8988T (cell line): ENCODE measurements at places on chromosomes 4 and X.

DNA sequence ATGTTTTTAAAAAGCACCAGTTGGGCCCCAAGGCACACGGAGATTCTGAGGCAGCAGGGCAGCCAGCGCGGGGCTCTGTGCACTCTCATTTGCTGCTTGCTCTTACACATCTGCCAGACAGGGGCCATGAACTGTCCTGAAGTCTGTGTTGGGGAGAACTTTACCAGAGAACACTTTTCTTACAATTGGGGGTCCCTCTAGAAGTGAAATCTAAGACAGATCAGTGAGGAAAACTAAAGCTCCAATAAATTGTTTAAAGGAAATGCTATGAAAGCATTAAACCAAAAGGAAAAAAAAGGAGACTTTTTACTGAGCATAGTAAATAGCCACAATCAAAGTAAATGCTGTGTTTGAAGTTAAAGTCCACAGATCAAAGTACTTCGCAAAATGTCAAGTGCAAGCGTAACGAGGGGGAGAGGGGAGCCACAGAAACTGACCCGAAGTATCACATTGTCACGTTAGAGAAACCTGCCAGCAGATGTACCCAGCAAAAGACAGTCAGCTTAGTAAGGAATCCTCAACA is 37.8 kb downstream of the SORBS2 start:
- no peak for DNase-seq

GRCh38 chr4:74097116-74097515 is 1.9 kb downstream of the CXCL2 start:
- no peak for DNase-seq

- DNase-seq: no peak
These were observed 2.1 kb upstream of the PCDH7 start for GRCh38 chr4:30718021-30718542.

DNA sequence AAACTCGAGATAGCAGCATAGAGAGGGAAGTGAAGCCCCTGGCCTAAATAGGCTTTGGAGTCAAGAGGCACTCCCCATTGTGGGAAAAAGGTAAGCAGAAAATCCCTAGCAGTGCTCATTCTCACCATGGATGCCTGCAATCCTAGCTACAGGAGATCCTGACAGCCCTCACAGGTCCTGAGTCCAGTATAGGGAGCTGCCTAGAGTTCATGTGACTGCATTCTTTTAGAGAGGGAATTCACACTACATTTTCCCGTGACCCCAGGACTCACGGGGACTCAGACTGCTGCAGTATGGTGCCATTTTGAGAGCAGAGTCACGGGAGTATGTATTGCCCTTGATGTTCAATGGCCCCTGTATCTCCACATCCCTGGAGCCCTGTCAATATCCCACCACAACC is 82.4 kb downstream of the MAGED1 start:
- DNase-seq: no peak

- no peak for DNase-seq
These were observed 15.1 kb downstream of the SLC2A9 start for GRCh38 chr4:10006231-10006600.

- DNase-seq: peak; percentile 98
These were observed at the start of gene FGFR3 for GRCh38 chr4:1792832-1793495. TSS of gene FGFR3 (plus strand) at chr4:1793293. CDS start at chr4:1793935, 642 bp downstream.

- DNase-seq: no peak
These were observed 52.1 kb upstream of the MSANTD1 start for GRCh38 chr4:3196670-3197359.

DNA sequence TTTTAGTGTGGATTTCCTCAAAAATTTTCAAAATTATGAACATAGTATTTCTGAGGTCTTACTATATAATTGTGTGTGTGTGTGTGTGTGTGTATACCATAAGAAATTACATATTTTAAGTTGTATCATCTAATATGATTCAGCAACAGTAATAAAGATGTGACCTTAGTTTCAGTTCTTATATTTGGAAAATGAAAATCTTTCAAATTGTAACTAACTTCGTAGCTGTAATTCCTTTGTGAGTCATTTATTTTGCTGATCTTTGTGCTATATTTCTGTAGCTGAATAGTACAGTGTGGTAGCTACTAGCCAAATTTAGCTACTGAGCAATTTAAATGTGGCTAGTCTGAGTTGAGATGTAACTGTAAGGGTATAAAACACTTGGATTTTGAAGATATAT is 116.4 kb downstream of the RAP1GDS1 start:
- DNase-seq: no peak

DNA sequence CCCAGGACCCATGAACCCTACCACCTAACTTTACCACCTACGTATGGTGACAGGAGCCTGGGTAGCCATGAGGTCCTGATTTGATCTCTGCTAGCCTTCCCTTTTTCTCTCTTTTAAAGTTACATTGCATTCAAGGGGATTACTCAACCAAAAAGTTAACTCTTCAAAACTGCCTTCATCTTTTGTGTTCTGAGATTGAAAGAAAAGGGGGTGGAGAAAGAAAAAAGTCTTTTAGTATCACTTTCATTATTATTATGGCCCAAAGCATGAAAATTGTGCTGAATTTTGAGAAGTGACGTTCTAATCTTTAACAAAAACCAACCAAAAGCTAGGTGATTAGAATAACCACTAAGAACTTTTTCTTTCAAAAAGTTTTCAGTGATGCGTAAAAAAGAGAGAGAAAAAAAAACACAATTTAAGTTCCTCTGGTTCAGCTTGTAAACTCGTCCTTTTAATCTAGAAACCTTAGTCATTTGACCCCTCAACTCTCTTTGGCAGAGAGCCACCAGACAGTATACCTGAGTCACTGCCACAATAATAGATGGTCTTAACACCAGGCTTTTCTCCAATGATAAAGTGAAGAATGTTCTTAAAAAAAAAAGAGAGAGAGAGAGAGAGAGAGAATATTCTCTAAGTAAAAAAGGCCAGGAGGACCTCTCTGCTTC is 347.4 kb upstream of the FGF13 start:
- no peak for DNase-seq

DNA sequence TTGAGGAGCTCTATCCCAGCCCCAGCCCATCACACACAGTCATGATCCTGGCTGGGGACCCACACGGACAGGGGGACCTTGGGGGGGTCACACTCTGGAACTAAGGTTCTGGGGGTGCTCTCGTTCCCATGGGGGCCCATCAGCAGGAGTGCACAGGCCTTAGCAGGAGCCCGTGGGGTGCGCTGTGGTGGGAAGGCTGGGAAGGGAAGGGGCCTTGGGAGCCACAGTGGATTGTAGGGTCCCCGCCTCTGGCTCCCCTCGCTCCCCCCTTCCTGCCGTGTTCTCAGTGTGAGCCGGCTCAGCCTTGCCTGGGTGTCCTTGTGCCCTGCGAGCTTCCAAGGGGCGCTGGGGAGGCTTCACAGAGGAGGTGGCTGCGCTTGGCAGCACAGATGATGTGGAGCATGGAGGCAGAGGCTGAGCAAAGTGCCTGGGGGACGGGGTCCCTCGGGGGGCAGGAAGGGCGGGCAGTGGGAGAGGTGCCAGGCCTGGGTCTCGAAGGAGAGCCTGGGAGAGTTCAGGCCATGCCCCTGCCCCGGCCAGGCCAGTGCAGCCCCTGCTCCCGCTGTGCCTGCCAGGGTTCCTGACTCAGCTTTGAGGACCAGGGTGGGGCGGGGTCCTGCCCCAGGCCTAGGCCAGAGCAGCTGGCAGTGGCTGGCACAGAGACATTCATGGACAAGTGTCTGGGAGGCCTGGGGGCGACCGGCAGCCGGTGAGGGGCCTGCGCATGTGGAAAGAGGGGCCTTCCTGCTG is 5.5 kb upstream of the HGFAC start:
- DNase-seq: no peak

- DNase-seq: no peak
These were observed 43.3 kb upstream of the SLC39A8 start for GRCh38 chr4:102388611-102389010.

DNA sequence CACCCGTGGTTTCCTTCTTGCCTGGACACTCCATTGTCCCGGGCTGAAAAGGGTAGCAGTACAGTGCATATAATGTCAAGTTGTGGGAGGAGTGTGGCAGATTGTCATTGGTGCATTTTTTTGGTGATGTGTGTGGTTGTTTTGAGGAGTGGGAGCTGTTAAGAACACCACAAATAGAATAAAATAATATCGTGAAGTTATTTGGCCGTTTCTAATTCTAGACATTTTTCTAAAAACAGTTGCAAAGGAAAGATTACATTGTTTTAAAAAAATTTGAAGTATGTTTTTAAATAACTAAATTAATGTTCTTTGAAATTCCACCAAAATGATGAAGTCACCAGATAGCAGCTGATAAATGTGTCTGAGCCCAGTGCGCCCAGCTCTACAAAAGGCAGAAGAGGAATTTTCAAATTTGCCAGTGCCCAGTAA is 1.3 kb downstream of the PKD2 start:
- DNase-seq: no peak

GRCh38 chrX:70168238-70169188 is 8.8 kb upstream of the DGAT2L6 start:
- DNase-seq: no peak

DNA sequence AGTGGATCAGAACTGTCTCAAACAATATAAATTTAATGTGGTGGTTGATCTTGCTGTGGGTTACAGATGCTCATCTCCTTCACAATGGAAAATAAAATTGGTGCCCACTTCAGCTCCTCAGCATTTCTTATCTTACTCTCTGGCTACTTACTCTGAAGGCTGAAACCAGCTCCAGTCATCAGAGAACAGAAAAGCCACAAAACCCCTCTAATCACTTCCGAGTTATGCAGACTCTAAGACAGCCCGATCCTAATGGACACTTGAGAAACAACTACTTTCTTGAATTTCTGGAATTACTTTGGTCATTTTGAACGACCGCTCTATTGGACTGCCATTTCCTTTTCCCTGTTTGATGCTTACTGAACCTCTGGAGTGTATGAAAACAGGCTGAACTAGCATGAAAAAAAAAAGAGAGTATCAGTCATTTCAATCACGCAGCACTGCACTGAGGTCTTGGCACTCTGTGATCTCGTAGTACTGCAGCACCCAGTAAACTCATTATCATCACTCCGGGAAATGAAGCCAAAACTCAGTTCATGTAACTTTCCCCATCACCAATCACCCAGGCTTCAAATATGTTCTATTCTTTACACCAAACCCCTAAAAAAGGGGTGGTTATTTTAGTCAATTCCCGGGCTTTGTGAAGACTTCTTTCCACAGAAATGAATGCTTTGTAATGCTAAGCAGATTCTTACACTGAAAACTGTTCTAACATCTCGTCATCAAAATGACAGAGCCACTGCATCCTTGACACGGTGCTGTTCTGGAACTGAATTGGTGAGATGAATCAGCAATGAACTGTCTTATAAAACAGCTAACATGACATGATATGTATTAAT is 54.5 kb downstream of the TSPAN5 start:
- DNase-seq: no peak

GRCh38 chr4:164617426-164617825 is 136.5 kb upstream of the SMIM31 start:
- no peak for DNase-seq

GRCh38 chr4:145048817-145049216 is 49.2 kb downstream of the ANAPC10 start:
- no peak for DNase-seq

DNA sequence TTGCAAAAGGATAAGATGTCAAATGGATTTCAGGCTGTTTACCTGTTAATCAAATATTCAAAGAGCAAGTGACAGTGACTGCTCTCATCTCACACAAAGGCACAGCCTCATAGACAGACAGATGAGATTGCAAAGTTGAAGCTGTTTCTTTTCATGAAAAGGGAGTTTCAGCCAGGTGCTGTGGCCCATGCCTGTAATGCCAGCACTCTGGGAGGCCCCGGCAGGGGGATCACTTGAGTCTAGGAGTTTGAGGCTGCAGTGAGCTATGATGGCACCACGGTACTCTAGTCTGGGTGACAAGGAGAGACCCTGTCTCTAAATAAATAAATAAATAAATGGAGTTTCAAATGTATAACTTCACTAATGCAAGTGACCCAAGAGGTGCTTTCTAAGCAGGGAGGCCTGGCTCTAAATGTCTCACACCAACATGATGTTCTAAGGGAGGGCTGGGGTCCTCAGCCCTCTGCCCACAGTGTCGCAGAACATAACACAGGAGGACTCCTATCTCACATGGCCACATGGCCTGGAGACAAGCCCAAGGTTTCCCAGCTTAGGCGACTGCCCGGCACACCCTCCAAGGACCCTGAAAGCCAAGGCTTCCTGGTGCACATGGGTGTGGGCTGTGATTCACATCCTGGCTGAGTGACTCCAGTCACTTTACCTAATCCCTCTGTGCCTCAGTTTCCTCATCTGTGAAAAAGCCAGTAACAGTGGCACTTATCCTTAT is 26.8 kb downstream of the PPP2R2C start:
- no peak for DNase-seq

DNA sequence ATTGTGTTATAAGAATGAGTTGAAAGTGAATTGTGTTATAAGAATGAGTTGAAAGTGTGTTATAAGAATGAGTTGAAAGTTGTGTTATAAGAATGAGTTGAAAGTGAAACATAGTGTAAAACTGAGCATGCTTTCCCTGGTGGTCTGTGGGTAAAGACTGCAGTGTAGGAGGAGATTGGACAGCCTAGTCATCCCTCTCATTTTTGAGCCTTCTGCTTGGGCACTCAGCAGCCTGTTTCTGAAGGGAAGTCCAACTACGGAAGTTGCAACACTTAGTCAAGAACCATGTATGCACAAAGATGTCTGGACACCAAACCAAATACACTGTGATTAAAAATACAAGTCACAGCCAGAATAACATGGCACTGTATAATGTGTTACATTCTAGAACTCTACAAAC is 72.6 kb downstream of the ANK2 start:
- no peak for DNase-seq

DNA sequence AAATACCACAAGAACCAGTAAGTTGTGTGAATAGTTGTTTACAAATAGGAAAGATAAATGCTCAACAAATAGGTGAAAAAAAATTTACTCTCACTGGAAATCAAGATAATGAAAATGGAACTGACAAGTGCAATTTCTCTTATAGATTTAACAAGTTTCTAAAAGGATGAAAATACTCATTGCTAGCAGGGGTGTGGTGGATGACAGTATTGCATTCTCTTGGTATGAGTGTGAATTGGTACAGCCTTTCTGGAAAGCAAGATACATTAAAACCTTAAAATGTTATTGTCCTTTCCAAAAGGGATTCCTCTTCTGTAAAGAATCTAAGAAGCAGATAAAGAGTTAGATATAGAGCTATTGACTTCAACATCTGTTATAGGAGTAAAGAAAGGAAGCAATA is 240.0 kb upstream of the RPS6KA3 start:
- DNase-seq: no peak

DNA sequence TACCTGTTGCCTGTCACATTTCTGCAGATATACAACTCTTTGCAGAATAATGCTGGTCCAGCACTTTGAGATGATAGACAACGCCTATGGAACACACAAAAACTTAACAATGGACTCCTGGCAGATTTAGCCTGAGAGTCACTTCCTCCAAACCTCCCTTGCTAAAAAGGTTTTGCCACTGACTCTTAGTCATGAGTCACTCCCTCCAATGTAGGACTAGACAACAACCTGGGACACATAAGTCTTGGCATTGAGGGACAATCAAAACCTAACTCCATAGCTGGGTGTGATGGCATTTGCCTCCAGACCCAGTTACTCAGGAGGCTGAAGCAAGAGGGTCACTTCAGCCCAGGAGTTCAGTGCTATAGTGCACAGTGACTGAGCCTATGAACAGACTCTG is 22.0 kb upstream of the EIF4E start:
- no peak for DNase-seq

GRCh38 chr4:165288639-165289422 is 38.6 kb upstream of the MSMO1 start:
- DNase-seq: no peak
